ENCODE measurements at places on chromosomes 5 and 9. TPM values are rescaled to one million over a fixed set of nuclear protein-coding genes. Genes with fewer than 3 reads are reported as not detected.

PCDHGB6 gene
- polyA plus RNA-seq, result 2.3 TPM

FBLL1 gene
- polyA plus RNA-seq, result 2.5 TPM

TMEM250 gene
- 29.7 TPM for polyA plus RNA-seq

NFIL3 gene
- 2.9 TPM for polyA plus RNA-seq

BTNL8 gene
- polyA plus RNA-seq, result not detected

CRHBP gene
- 0.08 TPM for polyA plus RNA-seq

CANX gene
- 156 TPM for polyA plus RNA-seq

IL13 gene
- polyA plus RNA-seq, result 0.06 TPM

SLC46A2 gene
- polyA plus RNA-seq, result not detected

PCDHAC2 gene
- 1.2 TPM for polyA plus RNA-seq

GLRA1 gene
- not detected for polyA plus RNA-seq

CFAP77 gene
- polyA plus RNA-seq, result not detected

FAM81B gene
- not detected for polyA plus RNA-seq

NLN gene
- polyA plus RNA-seq, result 9.5 TPM

KLF4 gene
- 2.7 TPM for polyA plus RNA-seq

S100Z gene
- not detected for polyA plus RNA-seq

TTC23L gene
- 0.35 TPM for polyA plus RNA-seq

SPEF2 gene
- polyA plus RNA-seq, result 0.28 TPM

POU5F2 gene
- 0.11 TPM for polyA plus RNA-seq

PAEP gene
- polyA plus RNA-seq, result not detected

NPR3 gene
- 0.03 TPM for polyA plus RNA-seq

FGF1 gene
- not detected for polyA plus RNA-seq

IFNA6 gene
- polyA plus RNA-seq, result not detected

C1QTNF3 gene
- polyA plus RNA-seq, result 1.3 TPM

GABRA6 gene
- polyA plus RNA-seq, result not detected

ADRA1B gene
- polyA plus RNA-seq, result 0.77 TPM

MYMK gene
- not detected for polyA plus RNA-seq

Measured in endothelial cell of umbilical vein (primary cell).